ENCODE measurements at places on chromosomes 4 and X. TPM values are rescaled to one million over a fixed set of nuclear protein-coding genes. Genes with fewer than 3 reads are reported as not detected.

The TMPRSS11E gene
- not detected for total RNA-seq

The ACE2 gene
- not detected for total RNA-seq

- DNase-seq, result no peak
Measured at GRCh38 chr4:25095837-25096236, 64.4 kb downstream of the SEPSECS start.

- peak; percentile 50 for DNase-seq
Measured at GRCh38 chr4:157220371-157220881, at the start of gene GRIA2. TSS of gene GRIA2 (plus strand) at chr4:157220728. CDS start at chr4:157221043, 315 bp downstream.

GRCh38 chrX:68833855-68834331, 5.1 kb downstream of the EFNB1 start:
- no peak for DNase-seq

- no peak for DNase-seq
Measured at GRCh38 chr4:151599863-151600262, 160.9 kb downstream of the GATB start.

DNA sequence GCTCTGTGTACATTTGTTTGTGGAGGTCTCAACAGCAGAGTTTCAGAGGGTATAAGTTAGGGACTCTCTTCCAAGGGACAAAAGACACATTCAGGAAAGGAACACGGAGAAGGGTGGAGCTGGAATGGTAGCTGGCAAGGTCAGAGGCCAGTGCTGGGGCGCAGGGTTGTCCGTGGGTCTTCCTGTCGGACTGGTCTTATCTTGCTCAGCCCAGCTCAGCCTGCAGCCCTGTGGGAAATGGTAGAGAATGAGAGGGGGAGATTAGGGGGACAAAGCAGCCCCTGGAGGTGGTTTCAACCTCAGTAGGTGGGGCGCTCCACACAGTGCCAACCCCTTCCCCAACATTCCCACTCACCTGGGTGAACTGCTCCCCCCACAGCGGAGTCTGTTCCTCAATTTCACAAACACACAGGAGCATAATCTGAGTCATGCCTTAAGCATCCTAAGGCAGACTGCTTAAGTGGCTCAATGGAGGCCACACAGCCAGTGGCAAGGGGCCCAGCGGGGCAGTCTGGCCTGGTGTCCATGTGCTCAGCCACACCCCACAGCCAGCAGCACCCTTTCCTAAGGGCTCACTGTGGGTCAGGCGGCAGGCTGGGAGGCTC, 6.9 kb upstream of the HDAC6 start:
- DNase-seq, result peak; percentile 64

DNA sequence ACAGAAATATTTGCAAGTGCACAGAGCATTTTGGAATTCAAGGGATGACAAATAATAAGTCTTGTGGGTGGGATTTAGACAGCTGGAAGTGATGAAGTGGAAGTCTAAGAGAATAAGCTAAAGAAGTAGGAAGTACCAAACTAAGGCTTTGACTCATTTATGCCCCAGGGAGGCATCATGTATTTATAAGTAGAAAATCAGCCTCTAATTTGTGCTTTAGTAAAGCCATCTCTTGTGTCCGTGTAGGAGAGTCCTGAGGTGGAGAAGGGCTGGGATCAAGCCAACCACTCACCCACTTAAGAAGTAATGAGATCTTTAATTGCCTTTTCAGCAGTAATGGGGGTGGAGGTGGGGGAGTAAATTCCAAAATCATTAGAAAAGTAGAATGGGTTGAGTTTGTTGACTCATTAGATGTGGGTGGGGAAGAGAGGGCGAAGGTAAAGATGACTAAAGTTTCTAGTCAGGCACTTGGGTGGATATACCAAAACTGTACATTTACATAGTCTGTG, 356.7 kb downstream of the STIM2 start:
- peak; percentile 77 for DNase-seq

- DNase-seq, result peak; percentile 29
Measured at GRCh38 chr4:118076958-118077766, 42.9 kb downstream of the NDST3 start.

DNA sequence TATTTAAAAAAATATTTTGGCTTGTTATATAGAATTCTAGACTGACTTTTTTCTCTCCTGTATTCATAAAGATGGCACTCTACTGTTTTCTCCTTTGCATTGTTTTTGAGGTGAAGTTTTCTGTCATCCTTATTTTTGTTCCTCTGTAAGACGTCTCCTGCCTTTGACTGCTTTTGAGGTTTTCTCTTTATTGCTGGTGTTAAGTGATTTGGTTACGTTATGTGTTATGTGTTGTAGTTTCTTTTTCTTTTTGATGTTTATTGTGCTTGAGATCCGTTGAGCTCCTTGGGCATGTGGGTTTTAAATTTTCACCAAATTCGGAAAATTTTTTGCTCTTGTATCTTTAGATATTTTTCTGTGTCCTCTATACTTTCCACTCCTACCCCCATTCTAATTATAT, 50.0 kb downstream of the KDM6A start:
- no peak for DNase-seq

- DNase-seq, result no peak
Measured at GRCh38 chrX:72128881-72129280, 2.8 kb downstream of the RTL5 start.

DNA sequence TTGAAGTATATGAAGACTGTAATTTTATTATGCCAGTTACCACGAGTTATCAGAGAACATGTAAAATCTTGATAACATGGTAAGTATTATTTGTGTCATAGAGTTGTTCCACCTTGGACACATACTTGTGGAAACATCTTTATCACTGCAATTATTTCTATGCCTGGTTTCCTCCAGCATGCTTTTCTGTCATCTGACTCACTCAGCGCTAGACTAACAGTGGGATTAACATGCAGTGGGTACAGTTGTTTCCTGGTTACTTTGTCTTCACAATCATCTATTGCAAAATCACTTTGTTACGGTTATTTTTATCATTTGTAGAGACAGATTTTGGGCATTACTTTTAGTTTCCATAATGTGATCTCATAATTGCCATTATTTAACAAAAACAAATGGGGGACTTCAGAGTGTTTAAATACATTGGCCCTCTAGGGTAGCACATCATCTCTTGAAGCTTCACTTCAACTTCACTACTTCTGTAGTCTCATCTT, at the start of gene STATH:
STATH (plus strand) TSS at position 441 of the 491 bp plus-strand sequence. CDS start 2,472 bp downstream, outside the sequence.
- no peak for DNase-seq

- DNase-seq, result no peak
Measured at GRCh38 chrX:120001787-120002186, 58.2 kb upstream of the NKAP start.

DNA sequence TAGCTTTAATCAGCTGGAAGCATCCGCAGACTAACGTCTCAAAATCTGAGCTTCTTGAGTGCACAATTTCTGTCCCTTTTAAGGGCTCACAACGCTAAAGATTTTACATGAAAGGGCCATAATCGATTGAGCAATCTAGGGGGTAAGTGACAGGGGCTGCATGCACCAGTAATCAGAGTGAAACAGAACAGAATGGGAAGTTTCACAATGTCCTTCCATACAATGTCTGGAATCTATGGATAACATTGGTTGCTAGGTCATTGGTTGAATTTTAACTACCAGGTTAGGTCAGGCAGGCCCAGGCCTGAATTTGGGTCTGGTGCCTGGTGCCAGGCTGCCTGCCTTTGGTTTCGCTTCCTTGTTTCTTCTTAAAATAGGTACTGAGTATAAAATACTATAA, 42.0 kb upstream of the MTMR8 start:
- no peak for DNase-seq

DNA sequence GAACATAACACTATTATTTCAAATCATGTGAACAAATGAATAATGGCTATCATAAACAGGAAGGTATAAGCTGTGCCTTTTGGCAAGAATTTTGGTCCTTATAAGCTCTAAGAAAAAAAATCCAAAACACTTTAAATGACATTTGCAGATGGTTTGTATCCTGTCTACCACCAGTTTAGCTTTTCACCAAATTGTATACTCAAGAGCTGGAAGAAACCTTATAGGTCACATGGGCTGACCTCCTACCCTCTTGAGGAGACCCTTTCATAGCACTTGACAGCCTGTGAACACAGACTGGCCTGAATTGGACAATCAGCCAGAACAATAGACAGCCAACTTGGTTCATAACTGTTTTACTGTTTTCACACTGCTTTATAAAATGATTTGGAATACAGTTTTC, 24.3 kb downstream of the USP26 start:
- no peak for DNase-seq
